IPS DF 19.7 (cell line): ENCODE measurements at places on chromosomes 1 and 21.

GRCh38 chr1:10765304-10765703, 31.1 kb downstream of the CASZ1 start:
- DNase-seq = no peak

GRCh38 chr1:181936269-181936668, 125.2 kb downstream of the ZNF648 start:
- DNase-seq = no peak

DNA sequence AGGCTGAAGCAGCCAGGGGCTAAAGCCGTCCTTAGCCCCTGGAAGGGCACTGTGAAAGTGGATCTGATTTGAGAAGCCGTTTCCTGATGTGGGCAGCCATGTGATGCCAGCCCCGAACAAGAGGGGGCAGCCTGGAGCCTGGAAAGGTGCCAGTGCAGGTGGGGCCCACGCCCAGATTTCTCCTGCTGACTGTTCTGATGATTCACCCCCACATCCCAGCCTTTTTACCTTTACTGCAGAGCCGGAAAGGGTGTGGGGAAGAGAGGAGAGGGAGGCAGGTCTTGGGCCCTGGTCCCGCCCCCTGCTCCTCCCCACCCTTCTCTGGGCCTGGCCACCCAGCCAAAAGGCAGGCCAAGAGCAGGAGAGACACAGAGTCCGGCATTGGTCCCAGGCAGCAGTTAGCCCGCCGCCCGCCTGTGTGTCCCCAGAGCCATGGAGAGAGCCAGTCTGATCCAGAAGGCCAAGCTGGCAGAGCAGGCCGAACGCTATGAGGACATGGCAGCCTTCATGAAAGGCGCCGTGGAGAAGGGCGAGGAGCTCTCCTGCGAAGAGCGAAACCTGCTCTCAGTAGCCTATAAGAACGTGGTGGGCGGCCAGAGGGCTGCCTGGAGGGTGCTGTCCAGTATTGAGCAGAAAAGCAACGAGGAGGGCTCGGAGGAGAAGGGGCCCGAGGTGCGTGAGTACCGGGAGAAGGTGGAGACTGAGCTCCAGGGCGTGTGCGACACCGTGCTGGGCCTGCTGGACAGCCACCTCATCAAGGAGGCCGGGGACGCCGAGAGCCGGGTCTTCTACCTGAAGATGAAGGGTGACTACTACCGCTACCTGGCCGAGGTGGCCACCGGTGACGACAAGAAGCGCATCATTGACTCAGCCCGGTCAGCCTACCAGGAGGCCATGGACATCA, at the start of gene SFN:
SFN (plus strand) TSS at position 369 of the 904 bp plus-strand sequence; CDS start at position 433, 64 bp downstream.
- peak; percentile 81 for DNase-seq

DNA sequence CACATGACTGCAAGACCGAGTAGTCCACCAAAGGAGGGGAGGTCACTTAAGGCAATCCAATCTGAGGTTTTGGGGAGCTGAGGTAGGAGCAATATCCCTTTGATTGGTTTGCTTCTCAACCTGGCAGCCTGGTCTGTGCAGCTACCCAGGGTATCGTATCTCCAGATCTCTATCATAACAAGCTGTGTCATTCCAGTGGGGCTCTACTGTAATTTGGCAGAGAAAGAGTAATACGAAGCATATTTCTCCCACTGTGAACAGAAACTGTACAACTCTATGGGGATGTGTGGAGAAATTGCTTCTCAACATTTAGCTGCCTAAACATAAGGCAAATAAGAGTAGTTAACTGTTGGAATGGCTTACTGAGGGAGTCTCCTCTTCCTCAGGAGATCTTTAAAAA, 20.6 kb downstream of the CD101 start:
- DNase-seq = no peak

DNA sequence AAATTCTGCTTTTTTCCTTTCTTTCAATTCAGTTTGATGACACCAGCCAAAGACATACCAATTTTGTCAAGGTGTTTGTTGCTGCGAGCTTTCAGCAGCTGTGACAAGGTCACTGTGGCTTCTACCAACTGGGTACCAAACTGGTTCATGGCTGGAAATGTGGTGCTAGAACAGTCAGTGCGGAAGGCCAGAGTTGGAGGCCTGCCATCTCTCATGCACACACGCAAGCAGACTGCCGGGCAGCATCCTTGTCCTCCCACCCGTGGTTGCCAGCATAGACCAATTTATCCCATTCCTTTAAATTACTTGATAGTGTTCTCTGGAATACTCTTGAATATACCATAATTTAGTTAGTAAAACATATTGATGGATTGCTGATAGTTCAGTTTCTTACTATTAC, 79.9 kb upstream of the GPR52 start:
- DNase-seq = no peak

GRCh38 chr21:32757804-32758203, 13.8 kb downstream of the PAXBP1 start:
- DNase-seq = no peak

- DNase-seq = no peak
Observed at GRCh38 chr1:195462646-195463045, 1145.6 kb downstream of the KCNT2 start.

DNA sequence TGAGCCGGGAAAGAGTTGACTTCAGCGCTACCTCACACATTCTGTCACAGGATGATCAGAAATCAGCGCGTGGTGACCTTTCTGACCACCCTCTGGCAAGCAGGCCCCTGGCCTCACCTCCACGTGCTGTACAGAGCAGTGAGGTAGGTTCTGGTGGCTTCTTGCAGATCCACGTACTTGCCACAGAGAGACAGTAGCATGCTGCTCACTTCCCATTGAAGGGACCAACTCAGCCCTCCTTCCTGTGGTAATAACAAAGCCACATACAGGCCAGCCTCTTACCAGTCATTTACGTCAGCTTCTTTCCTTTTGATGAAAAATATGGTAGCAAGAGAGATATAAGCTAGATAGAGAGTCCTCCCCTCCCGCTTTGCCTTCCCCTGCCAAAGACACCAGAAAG, 200.7 kb downstream of the CHRM3 start:
- no peak for DNase-seq

GRCh38 chr1:202228484-202229122, 35.0 kb downstream of the LGR6 start:
- no peak for DNase-seq

DNA sequence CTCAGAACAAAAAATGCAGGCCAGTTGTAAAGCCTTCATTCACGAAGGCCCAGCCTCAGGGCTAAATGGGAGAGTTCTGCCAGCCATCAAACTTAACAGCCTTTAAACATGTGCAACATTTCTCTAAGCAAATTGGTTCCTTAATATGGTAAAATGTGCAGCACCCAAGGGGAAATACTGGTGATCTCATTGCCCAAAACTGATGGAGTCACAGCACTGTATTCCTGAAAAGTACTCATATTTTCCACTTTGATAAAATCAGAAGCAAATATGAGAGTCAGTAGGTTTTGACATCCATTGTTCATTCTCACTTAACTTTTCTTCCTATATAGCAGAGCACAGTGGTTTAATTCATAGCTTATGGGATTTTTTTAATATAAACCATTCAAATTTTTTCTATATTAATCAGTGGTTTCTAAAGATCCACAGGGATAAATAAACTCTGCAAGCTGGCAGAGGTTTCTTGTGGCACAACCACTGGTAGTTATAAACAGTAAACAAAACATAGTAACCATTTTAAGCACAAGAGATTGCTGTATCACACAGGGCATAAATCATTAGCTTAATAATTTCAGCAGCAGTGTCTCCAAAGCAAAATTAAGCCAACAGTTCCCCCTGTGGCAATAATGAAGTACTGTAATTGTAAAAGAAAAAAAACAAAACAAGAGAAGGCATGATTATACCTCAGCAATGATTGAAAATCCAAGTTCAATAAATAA, 106.9 kb upstream of the LYPLAL1 start:
- no peak for DNase-seq

DNA sequence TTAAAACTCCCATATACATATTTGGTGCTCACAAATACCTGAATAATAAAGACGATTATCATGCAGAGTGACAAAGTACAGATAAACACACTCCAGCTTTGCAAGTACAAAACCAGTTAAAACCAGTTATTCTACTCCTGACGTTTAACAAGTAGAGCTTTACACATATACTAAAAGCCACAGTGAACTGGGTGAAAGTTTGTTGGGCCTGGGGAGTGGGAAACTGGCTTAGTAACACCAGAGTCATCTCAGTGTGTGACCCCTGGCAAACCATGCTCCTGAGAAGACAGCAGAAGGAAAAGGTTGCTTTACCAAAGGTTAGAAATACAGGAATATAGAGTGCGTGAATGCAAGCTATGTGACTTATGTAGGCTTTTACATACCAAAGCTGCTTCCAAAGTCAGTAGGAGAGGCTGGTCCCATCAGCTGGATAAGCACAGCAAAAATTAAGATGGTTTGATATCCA, 148.1 kb downstream of the NRIP1 start:
- peak; percentile 30 for DNase-seq

GRCh38 chr1:158146165-158146564, 34.5 kb upstream of the CD1D start:
- DNase-seq = no peak

DNA sequence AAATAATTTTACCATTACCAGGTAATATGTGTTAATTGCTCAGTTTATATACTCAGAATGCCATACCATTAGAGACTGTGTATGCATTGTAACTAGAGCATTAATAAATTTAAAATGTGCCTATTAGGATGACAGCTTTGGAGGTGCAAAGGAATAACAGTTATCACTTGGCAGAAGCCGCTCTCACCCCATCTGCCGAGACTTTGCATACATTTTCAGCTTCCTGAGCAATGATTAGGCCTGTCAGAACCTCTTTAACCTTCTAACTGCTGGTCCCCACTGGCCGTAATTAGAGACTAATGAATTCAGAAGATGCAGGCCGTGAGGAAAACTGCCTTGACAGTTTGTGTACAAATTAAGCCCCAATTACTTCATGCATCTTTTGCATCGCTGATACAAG, 158.0 kb upstream of the PROX1 start:
- DNase-seq = no peak

DNA sequence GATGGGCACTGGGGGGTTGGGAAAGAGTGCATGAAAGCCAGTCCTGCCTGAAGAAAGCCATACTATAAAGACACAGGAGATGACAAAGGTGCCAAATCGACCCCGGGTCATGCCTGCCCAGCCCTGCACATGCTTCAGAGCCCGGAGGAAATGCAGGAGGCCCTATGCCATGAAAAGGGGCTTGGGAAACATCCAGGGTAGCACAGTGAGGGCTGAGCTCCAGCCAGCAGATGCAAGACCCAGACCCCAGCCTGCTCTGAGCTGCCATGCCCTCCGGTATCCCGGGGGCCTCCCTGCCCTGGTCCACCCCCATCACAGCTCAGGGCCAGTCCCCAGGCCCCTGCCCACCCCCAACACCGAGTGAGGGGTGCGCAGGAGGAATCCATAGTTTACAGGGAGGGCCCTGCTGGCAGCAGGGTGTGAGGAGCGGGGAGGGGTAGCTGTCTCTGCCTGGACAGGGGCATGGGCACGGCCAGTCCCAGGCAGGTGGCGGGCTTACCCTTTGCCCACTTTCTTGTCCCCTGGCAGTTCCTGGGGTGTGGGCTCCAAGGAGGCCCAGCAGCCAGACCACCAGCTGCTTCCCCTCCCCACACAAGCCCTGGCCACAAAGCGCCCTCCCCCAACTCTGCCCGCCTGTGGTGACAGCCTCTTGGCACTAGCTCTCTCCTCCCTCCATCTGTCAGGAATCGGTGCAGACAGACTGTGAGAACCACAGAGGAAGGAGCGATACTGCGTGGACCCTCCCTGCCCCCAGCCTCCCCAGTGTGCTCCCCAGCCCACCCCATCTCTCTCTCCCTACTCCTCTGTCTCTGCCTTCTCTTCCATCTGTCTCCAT, 16.8 kb downstream of the LRP8 start:
- DNase-seq = no peak

- DNase-seq = peak; percentile 72
Observed at GRCh38 chr1:201348211-201348566, 29.3 kb downstream of the TNNT2 start.

DNA sequence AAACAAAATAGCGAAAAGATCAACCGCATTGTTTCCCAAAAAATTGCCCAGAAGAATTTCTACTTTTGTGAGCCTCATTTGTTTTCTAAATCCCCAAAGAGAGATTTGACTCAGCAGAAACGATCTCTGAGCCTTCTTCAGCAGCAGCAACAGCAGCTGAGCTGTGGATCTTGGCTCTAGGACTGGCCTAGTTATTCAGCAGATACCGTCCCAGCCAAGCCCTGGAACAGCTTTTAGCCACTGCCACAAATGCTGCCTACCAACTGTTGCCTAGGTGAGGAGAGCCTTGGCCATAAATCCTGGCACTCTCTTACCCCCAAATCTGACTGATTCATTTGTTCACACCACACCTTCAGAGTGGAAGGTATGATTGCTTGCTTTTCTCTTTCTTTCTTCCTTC, 320.1 kb downstream of the TGFB2 start:
- DNase-seq = no peak

DNA sequence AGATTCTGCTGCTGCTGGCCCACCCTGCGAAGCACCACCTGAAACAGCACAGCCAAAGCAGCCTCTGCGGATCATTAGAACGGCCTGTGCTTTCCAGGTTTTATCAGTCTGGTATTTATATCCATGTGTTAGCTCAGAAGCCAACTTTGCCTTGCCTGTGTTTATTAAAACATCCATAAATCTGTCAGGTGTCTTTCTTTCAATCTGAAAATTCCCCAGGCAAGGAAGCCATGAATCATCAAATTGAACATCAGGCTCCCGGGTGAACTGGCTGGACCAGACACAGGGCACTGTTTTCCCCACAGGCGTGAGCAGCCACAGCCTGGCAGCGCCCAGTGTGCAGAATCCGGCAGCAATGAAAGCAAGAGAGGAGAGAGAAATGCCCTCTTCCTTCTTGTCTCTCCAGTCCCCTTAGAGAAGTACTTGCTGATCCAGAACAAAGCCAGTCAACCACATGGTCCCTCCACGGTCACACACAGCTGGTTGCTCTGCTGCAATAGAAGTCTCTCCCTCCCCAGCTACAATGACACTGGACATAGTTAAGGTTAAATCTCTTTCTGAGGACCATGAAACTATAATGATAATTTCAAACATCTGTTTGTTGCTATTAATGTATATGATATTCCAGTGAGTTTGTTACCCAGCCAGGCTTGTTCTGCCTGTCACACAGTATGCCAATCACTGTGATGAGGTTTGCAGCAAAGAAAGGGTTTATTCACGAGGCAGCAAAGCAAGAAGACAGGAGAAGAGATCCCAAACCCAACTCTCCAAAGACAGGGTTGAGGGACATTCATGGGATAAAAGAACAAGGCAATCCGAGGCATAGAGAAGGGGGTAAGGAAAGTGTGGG, 212.1 kb upstream of the FMN2 start:
- DNase-seq = no peak

DNA sequence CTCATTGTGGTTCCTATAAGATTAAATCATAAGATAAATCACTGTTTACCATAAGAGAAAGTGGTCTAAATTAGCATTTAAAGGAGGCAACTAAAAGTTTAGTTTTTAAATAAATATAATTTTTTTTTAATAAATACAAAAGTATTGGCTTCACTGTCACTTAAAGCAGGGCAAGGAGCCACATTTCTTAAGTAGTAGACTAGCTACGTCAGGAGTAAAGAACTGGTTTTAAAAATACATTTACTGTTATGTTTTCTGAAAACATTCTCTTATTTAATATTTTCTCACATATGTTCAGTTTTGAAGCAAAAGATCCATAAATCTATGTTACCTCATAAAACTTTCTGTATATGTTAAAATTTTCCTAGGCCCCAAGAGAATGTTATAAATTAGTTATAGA, 2.2 kb downstream of the ANGPTL1 start:
- DNase-seq = no peak

GRCh38 chr1:207935166-207935583, 24.2 kb upstream of the CD34 start:
- no peak for DNase-seq

- no peak for DNase-seq
Observed at GRCh38 chr1:71377886-71378285, 297.1 kb upstream of the ZRANB2 start.

GRCh38 chr1:239792157-239792556, 299.5 kb upstream of the FMN2 start:
- DNase-seq = no peak

- DNase-seq = peak; percentile 38
Observed at GRCh38 chr1:237799762-237800474, 90.8 kb downstream of the ZP4 start.
